ENCODE measurements at places on chromosomes 1 and 21. TPM values are rescaled to one million over a fixed set of nuclear protein-coding genes. Genes with fewer than 3 reads are reported as not detected.

Gene MMP23B
- 26.1 TPM for total RNA-seq

DNA sequence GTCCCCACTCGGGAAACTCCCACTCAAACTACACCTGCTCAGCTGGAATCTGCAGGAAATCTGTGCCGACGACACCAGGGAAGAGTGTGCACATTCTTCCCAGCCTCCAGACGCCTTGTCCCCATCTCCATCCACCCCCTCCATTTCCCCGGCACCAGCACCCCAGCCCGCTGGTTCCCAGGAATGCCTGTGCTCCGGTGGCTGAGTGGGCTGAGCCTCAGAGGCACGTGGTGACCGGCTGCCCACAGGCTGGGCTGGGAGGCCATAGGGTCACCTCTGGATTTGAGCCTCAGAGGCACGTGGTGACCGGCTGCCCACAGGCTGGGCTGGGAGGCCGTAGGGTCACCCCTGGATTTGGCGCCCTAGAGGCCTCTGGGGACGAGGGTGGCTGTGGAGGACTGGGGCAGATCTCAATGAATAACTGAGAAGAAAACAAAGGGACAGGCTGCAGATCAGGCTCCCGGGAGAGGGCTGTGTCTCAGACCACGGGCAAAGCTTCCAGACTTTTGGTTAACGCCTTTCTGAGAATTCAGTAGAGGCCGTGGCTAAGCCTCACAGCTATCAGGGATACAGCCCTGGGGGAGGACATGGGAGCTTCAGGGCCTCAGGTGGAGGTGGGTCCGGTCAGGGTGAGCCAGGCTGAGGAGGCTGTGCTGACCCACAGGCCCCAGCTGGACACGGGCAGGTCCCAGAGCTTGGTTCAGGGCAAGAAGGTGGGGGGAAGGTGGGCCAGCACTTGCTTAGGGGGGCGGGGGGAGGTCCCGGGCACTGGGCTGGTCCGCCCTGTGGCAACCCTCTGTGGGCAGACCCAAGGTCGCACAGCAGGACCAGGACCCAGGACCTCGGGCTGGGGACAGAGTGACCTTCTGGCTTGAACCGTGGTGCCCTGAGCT, 17.3 kb upstream of the TTLL10 start:
- no peaks in the 10 kb centered on the region for H3K27me3 ChIP-seq
- peak overlapping the region; percentile 11 for H3K27ac ChIP-seq
- H3K4me3 ChIP-seq: no peak overlapping the region
- H3K4me1 ChIP-seq: peaks cover 19% of the 10 kb centered on the region

GRCh38 chr1:184032930-184033418, 4.6 kb downstream of the COLGALT2 start:
- no peak overlapping the region for H3K4me3 ChIP-seq
- H3K36me3 ChIP-seq: no peaks in the 10 kb centered on the region
- peaks cover 7% of the 10 kb centered on the region for H3K27me3 ChIP-seq
- H3K27ac ChIP-seq: no peak overlapping the region
- H3K4me1 ChIP-seq: peaks cover 14% of the 10 kb centered on the region

DNA sequence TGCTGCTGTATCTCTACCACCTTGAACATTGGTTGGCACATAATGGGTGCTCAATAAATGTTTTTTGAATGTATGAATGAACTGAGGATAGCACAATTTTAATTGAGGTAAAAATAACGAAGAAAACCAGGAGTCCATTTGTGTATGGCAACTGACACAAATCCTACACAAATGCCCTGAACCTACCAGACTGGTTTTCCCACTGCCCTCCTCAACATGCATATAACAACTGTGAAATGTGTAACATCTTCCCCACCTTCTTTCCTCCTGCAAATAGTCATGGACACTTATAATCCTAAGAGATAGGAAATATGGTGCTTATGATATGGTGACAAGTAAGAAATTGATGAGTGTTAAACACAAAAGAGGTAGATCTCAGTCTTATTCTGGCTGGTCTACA, 9.9 kb upstream of the LMO4 start:
- no peak overlapping the region for H3K27ac ChIP-seq
- H3K36me3 ChIP-seq: no peaks in the 10 kb centered on the region
- H3K4me3 ChIP-seq: no peak overlapping the region
- no peaks in the 10 kb centered on the region for H3K27me3 ChIP-seq
- no peaks in the 10 kb centered on the region for H3K4me1 ChIP-seq
- no peak for DNase-seq

GRCh38 chr1:181646710-181647109, 163.4 kb downstream of the CACNA1E start:
- no peak overlapping the region for H3K27ac ChIP-seq
- no peak for DNase-seq
- H3K4me3 ChIP-seq: no peak overlapping the region
- H3K36me3 ChIP-seq: no peaks in the 10 kb centered on the region

GRCh38 chr1:68801440-68801839, 304.6 kb upstream of the DEPDC1 start:
- DNase-seq: no peak
- H3K27ac ChIP-seq: no peak overlapping the region
- no peaks in the 10 kb centered on the region for H3K4me1 ChIP-seq
- no peaks in the 10 kb centered on the region for H3K36me3 ChIP-seq
- no peak overlapping the region for H3K4me3 ChIP-seq
- H3K27me3 ChIP-seq: no peaks in the 10 kb centered on the region
